Stimulated activated CD8-positive, alpha-beta memory T cell treated with anti-CD3 and anti-CD28 coated beads, Interleukin-15, amount 100 ng/mL, for 1 hour (primary cell): ENCODE measurements at places on chromosomes 7 and 10.

DNA sequence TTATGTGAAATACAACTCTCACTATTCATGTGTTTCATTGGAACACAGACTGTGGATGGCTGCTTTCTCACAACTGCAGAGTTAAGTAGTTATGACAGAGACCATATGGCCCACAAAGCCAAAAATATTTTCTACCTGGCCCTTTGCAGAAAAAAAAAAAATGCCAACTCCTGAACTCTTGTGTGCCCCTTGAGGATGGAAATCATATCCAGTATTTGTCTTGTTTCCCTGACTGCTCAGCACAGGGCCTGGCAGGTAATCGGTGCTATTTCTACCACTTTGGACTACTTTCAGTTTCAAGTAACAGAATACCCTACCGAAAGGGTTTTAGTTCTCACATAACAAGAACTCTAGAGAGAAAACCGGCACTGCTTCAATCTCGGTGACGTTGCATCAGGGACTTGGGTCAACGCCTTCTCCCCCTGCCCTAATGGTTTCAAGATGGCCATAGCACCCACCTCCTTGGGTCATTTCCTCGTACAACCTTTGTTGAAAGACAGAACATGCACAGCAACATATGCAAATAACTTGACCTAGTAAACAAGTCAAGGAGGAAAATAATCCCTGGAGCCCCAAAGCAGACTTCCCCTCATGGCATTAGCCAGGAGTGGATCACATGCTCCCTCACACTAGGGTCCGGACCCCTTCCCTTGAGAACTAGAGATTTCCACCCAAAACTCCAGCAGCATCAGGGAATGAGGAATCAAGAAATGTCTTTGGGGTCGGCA lies 11.8 kb upstream of the GPNMB start:
- DNase-seq: no peak

- DNase-seq: peak; percentile 31
Observed at GRCh38 chr10:43304687-43305333, 37.9 kb upstream of the RASGEF1A start.

GRCh38 chr7:135716677-135717238 lies 11.2 kb downstream of the SLC13A4 start:
- no peak for DNase-seq

DNA sequence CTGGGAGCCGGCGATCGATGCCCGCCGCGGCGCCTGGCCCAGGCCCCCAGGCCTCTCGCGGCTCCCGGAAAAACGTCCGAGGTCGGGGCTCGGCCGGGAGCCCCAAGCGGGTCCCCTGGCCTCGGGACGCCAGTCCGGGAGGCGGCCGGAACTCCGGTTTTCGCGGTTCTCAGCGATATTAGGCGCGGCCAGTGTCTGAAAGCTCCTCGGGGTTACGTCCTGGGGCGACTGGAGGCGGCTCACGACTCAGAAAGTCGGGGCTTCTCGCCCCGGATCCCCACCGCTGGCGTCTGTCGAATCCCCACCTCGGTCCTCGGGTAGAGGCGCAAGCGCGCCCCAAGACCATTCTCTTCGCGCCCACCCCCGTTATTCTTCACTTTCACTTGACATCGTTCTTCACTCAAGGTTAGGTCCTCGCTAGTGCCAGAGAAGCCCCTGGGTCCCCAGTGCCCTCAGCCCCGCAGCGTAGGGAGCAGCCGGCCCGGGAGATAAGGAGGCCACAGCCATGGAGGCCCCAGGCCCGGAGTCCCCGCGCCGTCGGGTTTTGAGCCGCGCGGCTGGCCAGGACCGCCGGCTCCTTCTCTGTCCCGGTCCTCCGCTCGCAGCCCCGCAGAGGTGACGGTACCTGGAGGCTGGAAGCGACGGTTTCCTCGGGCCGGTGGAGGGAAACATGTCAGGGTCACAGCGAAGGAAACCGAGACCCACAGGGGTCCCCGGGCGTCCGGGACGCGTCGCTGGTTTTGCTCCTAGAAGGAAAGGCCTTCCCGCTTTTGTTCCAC lies 35.2 kb upstream of the EBLN1 start:
- peak; percentile 5 for DNase-seq

GRCh38 chr7:138662076-138662990 lies 38.8 kb downstream of the SVOPL start:
- no peak for DNase-seq

DNA sequence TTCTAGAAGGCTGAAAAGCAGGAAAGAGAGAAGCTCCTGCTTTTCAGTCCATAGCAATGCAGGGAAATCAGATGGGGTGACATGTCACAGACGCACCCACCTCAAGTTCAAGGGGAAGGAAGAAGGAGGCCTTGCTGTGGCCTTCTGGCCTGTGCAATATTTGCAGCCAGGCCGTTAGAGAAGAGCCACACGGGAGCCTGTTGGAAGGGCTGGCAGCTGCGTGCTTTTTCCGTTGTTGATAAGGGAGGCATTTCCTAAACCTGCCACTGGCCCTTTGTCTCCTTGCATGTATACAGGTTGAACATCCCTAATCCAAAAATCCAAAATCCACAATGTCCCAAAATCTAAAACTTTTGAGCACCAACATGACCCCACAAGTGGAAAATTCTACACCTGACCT lies 492.5 kb upstream of the ZMIZ1 start:
- DNase-seq: no peak

DNA sequence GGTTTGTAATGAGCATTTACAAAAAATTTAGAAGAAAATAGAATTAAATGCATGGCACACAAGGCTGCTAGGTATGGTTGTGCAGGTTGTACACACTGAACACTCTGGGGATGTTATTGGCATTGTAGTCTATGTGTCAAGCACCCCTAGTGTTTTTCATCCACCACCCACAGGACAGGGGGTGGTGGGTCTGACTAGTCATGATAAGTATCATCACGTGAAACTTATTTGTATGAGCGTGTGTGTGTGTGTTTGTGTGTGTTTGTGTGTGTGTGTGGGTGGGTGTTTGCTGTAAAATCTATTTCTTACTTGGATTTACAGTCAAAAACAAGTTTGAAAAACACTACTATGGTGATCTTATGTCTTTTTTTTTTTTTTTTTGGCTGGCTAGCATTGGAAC lies 66.5 kb downstream of the MAP3K8 start:
- DNase-seq: no peak

- no peak for DNase-seq
Observed at GRCh38 chr7:148515237-148515636, 75.3 kb upstream of the C7orf33 start.

- no peak for DNase-seq
Observed at GRCh38 chr10:43293677-43294057, 26.8 kb upstream of the RASGEF1A start.

DNA sequence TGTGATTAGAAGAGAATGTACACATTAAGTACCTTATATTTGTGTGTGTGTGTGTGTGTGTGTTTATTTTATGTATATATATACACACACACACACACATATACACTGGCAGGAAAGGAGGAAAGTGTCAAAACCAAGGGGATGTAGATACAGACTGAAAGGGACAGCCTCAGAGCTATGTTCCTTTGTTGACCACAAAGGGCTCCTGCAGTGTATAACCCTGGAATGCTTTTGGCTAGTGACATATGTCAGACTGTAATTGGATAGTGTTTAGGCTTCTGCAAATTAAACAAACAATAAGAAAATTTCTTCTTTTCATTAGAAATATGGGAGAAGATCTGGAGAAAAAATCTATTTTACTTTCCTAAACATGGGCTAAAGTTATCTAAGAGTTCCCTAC lies 15.9 kb downstream of the GBF1 start:
- DNase-seq: no peak

GRCh38 chr10:71078454-71079145 lies 133.8 kb upstream of the UNC5B start:
- no peak for DNase-seq

DNA sequence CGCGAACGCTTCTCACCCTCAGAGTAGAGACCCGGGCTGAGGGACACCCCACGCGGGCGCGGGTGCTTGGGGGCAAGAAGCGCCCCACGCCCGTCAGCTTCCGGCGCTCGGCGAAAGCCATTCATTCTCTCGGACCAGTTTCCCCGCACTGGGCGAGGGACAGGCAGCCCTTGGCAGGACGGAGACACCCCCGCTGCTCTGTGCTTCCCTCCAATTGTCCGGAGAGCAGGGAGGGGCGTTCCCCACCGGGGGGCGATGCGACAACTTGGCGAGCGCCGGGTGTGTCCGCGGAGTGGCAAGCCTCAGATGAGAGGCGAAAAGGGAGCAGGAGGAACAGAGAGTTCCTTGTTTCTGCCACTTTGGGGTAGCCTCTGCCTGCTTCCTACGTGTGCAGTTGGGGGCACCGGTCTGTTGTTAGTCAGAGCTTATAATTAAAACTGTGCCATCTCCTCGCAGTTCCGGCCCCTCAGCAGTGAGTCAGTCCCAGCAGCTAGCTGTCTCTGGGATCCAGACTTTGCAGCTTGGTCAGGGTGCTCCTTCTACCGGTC lies 1.7 kb downstream of the GPR158 start:
- no peak for DNase-seq

DNA sequence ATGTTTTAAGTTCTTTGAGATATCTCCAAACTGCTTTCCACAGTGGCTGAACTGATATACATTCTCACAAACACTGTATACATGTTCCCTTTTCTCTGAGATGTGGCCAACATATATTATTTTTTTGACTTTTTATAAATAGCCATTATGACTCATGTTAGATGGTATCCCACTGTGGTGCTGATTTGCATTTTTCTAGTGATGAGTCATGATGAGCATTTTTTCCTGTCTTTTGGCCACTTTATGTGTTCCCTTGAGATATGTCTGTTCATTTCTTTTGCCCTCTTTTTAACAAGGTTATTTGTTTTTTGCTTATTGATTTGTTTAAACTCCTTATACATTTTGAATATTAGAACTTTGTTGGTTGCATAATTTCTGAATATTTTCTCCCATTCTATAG lies 1055.1 kb downstream of the NXPH1 start:
- no peak for DNase-seq
